Iris pigment epithelial cell (primary cell): ENCODE measurements at places on chromosomes 12 and 14.
A peak's percentile ranks its signal among the peaks of the same experiment; 100 is the strongest.

GRCh38 chr12:31951939-31952338, 7.3 kb upstream of the RESF1 start:
- DNase-seq: no peak

- DNase-seq: no peak
Measured at GRCh38 chr14:64680013-64680713, 24.1 kb upstream of the PLEKHG3 start.

DNA sequence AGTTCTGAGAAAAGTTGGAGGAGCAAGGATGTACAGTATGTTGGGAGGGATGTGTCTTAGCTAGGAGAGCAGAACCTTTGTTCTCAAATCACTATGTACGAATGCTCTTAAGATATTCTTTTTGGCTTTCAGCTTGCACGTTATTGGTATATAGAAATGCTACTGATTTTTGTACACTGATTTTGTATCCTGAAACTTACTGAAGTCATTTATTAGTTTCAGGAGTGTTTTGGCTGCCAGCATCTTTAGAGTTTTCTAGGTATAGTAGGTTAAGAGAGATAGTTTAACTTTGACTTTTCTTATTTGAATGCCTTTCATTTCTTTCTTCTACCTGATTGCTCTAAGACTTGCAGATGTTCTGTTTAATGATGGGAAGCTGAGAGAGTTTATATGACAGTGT, 442.8 kb upstream of the FBXO33 start:
- DNase-seq: no peak

- no peak for DNase-seq
Measured at GRCh38 chr12:80175307-80175930, 76.1 kb downstream of the OTOGL start.

GRCh38 chr14:68486033-68486732, 306.7 kb downstream of the ZFP36L1 start:
- no peak for DNase-seq

- DNase-seq: peak; percentile 85
Measured at GRCh38 chr12:96501133-96501761, 11.9 kb downstream of the CFAP54 start.

GRCh38 chr14:71005076-71005475, 97.8 kb downstream of the PCNX1 start:
- DNase-seq: no peak
